ENCODE measurements at places on chromosomes 12 and 14.

DNA sequence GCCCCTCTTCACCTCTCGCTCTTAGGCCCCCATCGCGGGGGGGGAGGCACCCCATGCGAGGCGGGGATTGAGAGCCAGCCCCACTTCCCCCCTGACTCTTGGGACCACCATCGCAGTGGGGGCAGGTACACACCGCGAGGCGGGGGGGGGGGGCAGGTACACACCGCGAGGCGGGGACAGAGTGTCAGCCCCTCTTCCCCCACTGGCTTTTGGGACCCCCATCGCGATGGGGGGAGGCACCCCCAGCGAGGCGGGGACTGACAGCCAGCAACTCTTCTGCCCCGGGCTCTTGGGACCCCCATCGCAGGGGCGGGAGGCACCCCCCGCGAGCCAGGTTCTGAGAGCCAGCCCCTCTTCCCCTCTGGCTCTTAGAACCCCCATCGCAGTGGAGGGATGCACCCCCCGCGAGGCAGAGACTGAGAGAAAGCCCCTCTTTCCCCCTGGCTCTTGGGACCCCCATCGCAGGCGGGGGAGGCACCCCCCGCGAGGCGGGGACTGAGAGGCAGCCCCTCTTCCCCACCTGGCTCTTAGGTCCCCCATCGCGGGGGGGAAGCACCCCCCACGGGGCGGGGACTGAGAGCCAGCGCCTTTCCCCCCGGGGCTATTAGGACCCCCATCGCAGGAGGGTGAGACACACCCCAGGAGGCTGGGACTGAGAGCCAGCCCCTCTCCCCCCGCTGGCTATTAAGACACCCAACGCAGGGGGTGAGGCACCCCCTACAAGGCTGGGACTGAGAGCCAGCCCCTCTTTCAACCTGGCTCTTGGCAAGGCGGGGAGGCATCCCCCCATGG is 196.5 kb upstream of the PZP start:
- DNase-seq: no peak

DNA sequence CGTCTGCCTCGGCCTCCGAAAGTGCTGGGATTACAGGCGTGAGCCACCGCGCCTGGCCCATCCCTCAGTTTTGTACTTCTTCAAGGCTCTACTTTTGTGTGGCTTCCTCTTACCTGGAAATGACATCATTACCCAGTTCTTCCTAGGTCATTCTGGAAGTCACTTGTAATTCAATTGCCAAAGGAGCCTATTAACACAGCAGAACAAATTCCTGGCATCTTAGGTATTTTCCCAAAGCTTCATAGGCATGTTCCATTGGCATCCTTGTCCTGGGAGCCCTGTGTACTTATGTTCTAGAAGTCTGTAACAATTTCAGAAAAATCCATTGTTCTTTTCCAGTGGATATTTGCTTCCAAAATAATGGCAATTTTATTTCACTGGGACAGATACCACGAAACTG is 60.6 kb downstream of the DAAM1 start:
- no peak for DNase-seq

GRCh38 chr12:50219544-50219943 is 52.4 kb upstream of the CERS5 start:
- no peak for DNase-seq

GRCh38 chr14:20742132-20742531 is 3.6 kb upstream of the EDDM3A start:
- DNase-seq: no peak

DNA sequence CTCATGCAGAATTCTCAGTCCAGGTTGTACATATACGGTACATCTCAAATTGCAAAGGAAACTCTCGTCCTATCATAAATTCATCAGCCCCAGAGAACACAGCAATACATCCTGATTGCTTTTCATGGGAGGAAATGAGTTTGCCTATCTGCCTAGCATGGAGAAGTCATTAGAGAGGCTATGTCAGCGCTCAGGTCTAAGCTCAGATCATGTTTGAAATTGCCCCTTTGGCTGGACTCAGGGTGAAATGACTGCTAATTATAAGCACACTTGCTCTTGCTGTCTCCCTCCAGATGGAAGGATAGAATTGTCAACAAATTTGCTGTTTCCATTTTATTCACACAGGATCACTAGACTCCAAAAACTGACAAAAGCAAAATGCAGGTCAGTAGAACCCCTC is 178.4 kb downstream of the RIMBP2 start:
- DNase-seq: no peak

DNA sequence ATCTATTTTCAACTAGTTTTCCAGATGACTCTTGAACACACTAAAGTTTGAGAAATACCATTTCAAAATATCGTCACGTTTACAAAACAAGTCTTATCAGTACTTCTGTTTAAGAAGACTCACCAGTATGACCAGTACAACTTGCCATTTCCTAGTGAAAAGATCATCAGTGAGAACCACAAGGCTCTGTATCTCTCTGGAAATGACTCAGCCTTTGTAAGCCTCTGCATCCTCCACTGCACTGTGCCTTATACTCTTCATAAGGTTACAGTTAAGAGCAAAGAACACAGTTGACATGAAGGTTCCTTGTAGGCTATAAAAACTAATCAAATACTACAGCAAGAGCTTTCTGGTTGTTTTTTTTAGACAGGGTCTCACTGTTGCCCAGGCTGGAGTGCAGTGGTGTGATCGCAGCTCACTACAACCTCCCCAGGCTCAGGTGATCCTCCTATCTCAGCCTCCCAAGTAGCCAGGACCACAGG is 5.7 kb upstream of the VTI1B start:
- DNase-seq: peak; percentile 85

DNA sequence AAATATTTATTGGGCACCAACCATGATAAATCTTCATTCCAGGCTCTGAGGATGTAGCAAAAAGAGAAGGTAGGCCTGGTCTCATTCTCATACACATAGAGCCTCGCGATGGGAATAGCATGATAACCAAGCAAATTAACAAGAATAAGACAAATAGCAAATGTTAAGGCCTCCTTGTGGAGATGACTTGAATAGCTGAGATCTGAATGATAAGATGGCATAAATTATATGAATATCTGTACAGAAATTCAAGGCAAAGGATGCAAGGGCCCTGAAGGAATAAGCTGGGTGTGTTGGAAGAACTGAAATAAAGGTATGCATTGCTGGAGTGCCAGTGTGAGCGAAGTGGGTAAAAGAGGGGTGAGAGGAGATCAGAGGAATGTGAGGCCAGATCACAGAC is 114.8 kb downstream of the ALX1 start:
- DNase-seq: no peak

- DNase-seq: peak; percentile 19
Measured at GRCh38 chr12:103969391-103969790, 3.7 kb downstream of the TDG start.

- DNase-seq: no peak
Measured at GRCh38 chr12:42450248-42450647, 124.3 kb downstream of the PPHLN1 start.

DNA sequence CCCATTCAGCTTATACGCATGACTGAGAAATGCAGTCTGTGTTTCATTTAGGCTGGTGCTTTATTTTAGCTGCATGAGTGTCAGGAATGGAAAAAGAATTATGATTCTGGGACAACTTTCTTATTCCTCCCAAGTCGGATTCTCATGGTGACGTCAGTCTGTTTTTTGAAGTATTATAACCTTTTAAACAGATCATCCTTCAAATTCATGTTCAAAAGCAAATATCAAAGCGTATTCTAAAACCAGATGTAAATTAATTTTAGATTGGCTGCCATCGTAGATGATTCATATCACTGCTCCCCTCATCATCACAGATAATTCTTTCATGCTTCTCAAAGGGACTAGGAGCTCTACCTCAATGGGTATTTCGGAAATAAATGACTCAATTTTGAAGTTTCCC is 15.0 kb downstream of the FNTB start:
- no peak for DNase-seq

- DNase-seq: no peak
Measured at GRCh38 chr14:96486705-96487104, 15.5 kb upstream of the PAPOLA start.

DNA sequence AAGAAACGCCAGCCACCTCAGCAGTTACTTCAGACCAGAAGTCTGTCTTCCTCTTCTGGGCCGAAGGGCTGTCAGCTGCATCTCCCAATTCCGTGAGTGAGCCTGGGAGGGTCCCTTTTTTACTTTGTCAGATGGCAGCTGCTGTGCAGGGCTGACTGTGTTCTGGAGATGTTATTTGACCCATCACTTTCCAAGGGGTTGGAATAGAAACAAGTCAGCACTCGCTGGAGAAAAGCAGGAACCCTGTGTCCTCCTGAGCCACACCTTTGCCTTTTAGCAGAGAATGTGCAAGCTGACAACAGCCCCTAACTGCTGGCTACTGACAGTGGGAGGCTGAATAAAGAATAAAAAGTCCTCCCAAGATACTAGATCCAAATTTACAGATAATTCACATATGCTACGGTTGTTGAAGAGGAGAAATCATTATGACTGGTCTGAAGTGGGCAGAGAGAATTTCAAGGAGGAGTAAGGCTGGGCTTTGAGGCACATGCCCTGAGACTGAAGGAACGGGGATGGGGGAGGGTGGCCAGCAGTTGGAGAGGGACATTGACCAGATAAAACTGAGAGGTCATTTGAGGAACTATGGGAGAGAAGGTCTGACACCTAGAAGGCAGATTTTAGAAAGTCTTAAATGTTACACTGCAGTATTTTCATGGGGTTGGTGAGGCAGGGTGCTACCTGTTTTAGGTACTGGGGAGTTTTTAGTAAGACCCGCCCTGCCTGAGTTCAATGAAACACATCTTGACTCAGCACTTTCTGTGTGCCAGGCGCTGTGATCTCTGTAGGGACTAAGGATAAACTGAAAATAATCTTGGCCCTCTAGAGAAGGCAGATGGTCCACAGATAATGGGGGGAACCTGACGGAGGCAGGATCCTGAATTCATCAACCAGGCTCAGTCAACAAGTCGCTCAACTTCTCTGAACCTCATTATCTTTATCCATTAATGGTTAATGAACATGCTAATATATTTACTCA is 27.4 kb downstream of the FAM234B start:
- DNase-seq: no peak

GRCh38 chr14:61080591-61081010 is 99.6 kb downstream of the SLC38A6 start:
- peak; percentile 88 for DNase-seq

DNA sequence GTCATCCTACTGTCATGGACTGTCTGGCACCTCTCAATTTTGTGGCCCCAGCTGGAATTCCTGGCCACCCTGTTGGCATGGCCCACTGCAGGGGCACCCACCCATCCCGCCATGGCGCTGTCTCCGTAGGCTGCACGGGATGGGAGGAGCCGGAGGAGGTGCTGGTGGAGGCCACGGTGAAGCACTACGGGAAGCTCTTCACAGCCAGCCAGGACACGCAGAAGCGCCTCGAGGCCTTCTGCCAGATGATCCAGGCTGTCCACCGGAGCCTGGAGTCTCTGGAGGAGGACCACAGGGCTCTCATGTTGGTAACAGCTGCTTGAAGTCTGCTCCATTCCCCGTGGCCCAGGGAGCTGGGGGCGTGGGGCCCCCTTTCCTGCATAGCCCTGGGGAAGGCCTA is 3.9 kb downstream of the CCDC197 start:
- no peak for DNase-seq

DNA sequence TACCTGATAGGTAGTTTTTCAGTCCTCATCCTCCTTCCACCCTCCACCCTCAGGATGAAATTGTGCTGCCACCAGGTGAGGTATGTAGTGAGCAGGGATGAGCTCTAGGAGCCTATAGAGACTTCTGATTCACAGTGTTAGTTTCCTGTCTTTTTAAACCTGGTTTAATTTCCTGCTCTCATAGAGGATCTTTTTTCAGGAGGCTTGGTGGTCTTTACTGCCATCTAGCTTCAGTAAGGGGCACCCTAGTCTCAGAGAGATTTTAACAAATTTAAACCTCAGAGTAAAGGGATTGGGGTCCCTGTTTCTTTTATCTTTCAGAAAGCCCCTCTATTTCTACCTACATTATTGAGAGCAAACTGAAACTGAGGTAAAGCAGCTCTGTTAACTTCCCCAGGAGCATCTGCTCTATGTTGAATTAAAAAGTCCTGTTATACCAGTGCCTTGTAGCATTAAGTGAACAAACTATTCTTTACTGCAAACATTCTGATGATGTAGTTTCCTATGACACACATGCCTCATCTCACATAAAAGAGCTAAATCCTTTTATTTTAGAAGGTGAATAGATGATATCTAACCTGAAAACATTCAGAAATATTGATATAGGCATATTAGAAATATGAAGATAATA is 172.2 kb upstream of the DDHD1 start:
- no peak for DNase-seq

- DNase-seq: no peak
Measured at GRCh38 chr12:2722806-2723205, 72.0 kb upstream of the FKBP4 start.

GRCh38 chr12:62435303-62436163 is 31.1 kb upstream of the MON2 start:
- peak; percentile 65 for DNase-seq

DNA sequence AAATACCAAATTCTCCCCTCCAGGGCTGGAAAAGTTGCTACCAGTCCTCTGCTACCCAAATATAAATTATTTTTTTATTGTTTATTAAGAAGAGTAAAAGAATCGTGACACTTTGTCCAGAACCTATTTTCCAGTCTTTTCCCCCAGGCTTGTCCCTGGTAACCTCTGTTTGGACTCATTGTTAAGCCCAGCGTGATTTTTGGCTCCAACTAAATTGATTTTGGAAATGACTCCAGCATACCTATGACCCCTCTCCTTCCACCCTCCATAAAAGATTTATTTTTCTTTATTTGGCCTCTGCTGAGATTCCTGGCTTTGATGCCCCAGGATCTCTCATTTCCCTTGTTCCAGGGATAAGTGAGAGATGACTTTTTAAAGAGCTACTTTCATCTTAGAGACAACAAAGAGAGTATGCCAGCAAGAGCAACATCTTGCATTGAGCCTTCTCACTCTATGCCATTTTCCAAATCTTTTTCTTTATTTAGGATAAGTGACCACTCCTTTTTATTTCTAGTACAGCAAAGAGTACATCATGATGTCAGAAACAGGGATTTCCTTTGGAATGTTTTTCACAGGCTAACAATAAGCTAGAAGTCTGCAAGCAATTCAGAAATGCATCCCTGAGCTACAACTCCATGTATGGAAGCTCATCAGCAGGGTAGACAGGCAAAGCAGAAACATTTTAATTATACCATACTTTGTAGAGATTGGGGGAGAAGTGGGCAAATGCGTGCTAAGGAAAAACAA is 75.8 kb downstream of the DAD1 start:
- DNase-seq: no peak

- DNase-seq: no peak
Measured at GRCh38 chr12:108995370-108995992, 25.4 kb downstream of the SVOP start.

DNA sequence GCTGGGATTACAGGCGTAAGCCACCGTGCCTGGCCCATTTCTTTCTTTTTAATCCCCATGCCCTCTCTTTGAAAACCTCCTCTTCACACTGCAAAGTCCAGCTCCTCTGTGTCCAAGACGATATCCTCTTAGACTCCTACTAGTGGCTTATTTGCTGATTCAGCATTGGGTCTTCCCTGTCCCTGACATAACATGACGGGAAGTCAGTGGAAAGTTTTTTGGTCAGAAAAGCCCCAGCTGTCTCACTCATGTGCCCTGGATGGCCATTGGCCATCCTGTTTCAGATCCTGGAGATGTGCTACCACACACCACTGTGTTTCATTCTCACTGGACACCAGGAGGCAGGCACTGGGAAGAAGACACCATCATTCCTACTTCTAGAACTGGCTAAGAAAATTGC is 102.6 kb upstream of the MED13L start:
- DNase-seq: no peak

GRCh38 chr14:69909826-69910550 is 30.8 kb downstream of the SMOC1 start:
- DNase-seq: no peak
